Activated CD4-positive, alpha-beta T cell treated with anti-CD3 and anti-CD28 coated beads, Interleukin-2, Interleukin-4, amounts not matched to agents 100 ng/mL and 50 ng/mL, durations not matched to agents 16 hours and 8 hours (primary cell): ENCODE measurements at places on chromosomes 16 and 17.

DNA sequence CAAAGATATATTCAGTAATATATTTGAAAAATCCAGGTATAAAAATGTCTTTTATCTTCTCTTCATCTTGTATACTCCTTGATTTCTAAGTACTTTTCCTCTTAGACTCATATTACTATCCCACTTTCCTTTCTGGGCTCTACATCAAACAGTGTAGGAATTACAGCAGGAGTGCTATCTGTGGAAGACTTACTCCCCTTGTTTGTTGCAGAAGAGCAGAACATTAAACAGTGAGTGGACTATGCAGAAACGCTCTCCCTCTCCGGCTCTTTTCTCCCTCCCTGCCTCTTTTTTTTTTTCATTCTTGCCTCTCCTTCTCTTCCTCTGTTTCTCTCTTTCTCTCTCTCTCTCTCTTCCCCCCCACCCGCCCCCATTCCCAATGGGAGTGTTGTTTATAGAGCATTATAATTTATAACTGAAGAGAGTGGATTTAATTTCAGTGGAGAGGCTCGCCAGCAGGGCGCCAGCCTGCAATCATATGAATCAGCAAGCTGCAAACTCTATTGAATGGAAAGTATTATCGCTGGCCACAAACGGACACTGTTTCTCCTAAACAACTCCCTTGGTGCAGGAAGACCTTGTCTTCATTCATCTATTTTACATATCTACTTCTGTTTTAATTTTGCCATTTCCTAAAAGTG, 242.3 kb upstream of the TBX2 start:
- DNase-seq: no peak

GRCh38 chr17:42578282-42578869, 847 bp upstream of the PSMC3IP start:
- peak; percentile 72 for DNase-seq

GRCh38 chr16:64017796-64018195, 1104.1 kb downstream of the CDH11 start:
- no peak for DNase-seq

- no peak for DNase-seq
Observed at GRCh38 chr17:28675980-28676379, 14.0 kb downstream of the SUPT6H start.

DNA sequence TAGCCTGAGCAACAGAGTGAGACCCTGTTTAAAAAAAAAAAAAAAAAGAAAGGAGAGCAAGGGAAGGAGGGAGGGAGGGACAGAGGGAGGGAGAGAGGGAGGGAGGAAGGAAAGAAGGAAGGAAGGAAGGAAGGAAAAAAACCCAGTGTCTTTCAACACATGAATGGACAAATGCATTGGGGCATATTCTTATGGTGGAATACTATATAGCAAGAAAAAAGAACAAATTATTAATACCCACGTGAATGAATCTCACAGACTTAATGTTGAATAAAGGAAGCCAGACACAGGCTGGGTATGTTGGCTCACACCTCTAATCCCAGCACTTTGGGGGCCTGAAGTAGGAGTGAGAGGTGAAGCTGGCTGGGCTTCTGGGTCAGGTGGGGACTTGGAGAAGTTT, 20.3 kb downstream of the RAPGEFL1 start:
- DNase-seq: no peak

- DNase-seq: peak; percentile 23
Observed at GRCh38 chr17:58960068-58960467, 146.6 kb downstream of the TRIM37 start.

DNA sequence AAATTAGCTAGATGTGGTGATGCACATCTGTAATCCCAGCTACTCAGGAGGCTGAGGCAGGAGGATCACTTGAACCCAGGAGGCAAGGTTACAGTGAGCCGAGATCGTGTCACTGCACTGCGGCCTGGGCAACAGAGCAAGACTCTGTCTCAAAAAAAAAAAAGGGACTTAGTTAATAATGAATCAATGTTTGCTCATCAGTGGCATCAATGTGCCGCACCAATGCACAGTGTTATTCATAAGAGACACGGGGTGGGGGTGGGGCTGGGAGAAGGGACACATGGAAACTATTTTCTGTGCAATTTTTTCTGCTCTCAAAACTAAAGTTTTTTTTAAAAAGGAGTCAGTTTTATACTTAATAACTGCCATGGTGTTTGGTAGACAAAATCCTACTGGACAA, 6.8 kb upstream of the ATP2C2 start:
- DNase-seq: no peak

- DNase-seq: no peak
Observed at GRCh38 chr17:75925912-75926311, 14.9 kb downstream of the FBF1 start.

DNA sequence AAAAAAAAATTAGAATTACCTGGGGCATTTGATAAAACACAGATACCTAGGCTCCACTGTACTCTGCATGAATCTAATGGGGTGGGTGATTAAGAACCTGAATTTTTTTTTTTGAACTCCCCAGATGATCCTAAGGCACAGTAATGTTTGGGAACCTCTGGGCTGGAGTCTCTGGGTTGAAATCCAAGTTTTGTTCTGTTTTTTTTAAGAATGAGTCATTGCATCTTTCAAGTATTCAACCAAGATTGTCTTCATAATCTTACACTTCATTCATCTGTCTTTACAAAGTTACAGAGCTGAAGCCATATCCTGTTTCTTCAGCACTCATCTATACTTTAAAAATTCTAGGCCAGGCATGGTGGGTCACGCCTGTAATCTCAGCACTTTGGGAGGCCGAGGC, 52.6 kb downstream of the PIGL start:
- no peak for DNase-seq

- DNase-seq: no peak
Observed at GRCh38 chr17:57242148-57242547, 14.2 kb upstream of the MSI2 start.

- DNase-seq: no peak
Observed at GRCh38 chr16:56742030-56742984, 12.4 kb downstream of the NUP93 start.

DNA sequence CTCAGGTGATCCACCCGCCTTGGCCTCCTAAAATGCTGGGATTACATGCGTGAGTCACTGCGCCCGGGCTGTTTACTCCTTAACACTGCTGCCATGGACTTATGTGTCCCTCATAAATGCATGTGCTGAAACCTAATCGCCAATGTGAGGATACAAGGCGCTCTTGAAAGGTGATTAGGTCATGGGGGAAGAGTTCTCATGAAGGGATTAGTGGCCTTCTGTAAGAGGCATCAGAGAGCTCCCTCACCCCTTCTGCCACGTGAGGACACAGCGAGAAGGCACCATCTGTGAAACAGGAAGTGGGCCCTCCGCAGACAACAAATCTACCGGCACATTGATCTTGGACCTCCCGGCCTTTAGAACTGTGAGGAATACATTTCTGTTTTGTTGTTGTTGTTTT, 19.1 kb downstream of the ITPRIPL2 start:
- no peak for DNase-seq
